Effector CD8-positive, alpha-beta T cell (primary cell): ENCODE measurements at places on chromosomes 4 and X.

- no peak for DNase-seq
Measured at GRCh38 chrX:13121020-13121555, 76.7 kb upstream of the FAM9C start.

DNA sequence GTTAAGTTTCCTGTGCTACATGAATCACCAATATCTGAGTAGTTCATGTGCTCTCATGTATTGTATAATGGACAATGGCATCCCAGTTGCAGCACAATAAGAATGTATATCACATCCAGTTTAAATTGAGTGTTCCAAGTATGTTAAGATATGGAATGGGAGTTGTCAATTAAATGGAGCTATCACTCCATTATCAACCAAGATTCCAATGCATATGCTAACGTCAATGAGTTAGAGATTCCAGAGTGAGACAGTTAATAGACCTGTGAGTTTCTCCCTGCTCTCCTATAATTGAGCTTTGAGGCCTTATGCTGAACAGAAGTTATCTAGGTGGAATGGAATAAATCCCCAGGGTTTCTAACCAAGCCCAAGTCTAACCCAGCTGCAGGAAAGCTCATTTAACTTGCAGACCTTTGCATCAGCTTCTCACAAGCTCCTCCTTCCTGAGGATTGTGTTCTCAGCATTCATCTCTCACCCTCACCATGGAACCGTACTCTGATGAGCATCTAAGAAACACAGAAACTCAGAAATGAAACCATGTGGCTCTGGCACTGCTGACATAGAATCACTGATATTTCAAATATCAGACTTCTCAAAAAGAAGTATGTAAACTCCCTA, 84.8 kb downstream of the TIGD2 start:
- DNase-seq: no peak

GRCh38 chr4:19791422-19792123, 460.1 kb upstream of the SLIT2 start:
- no peak for DNase-seq

DNA sequence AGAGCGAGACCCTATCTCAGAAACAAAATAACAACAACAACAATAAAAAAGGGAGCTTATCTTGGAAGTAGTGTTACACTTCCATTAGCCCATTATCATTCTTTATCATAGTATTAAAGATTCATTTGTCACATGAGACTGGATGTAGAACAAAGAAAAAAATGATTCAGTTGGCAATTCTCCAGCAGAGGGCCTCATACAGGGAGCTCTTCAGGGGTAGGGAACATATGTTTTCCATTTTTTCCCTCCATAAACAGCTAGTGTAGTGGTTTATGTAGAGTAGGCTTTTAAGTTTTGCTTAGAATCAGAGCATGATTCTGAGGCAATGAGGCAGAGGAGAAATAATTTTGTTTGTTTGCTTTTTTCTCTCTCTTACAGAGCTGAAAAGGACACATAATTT, 5.8 kb downstream of the CPE start:
- DNase-seq: no peak

DNA sequence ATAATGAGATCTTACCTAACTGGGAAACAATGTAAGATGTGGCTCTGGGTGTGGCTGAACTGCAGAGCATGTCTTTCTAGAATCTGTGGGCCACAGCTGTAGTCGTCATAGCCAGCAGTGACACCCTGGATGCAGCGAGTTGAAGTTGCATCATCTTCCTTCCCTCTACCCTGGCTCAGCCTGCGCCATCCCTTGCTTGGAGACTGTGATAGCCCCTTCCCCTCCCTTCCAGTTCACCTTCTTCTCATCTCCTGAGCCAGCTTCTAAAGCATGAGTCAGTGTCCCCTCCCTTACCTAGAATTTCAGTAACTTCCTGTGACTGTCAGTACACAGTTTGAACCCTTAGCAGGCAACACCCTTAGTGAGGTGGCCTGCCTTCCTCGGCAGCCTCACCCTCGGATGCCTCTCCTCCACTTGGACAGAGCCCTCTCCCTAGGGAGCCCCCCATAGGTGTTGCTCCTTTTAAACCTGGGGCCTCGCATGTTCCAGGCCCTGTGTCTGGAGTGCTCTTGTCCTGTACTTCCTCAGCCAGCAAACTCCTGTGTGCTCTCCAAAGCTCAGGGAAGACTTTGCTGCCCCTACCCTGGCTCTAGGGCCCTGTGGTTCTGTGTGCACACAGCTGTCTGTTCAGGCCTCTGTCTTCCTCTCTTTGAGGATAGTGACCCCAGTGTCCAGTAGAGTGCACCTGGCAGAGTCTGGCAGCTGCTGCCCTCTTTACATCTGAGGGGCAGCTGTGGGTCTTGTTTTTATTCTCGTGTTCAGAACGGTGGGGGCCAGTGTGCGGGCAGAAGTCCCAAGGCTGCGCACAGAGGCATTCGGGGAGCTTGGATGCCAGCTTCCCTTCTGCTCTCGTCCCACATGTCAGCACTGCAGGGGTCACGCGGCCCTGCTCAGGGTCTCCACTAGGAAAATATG, 43.7 kb upstream of the TADA2B start:
- no peak for DNase-seq

DNA sequence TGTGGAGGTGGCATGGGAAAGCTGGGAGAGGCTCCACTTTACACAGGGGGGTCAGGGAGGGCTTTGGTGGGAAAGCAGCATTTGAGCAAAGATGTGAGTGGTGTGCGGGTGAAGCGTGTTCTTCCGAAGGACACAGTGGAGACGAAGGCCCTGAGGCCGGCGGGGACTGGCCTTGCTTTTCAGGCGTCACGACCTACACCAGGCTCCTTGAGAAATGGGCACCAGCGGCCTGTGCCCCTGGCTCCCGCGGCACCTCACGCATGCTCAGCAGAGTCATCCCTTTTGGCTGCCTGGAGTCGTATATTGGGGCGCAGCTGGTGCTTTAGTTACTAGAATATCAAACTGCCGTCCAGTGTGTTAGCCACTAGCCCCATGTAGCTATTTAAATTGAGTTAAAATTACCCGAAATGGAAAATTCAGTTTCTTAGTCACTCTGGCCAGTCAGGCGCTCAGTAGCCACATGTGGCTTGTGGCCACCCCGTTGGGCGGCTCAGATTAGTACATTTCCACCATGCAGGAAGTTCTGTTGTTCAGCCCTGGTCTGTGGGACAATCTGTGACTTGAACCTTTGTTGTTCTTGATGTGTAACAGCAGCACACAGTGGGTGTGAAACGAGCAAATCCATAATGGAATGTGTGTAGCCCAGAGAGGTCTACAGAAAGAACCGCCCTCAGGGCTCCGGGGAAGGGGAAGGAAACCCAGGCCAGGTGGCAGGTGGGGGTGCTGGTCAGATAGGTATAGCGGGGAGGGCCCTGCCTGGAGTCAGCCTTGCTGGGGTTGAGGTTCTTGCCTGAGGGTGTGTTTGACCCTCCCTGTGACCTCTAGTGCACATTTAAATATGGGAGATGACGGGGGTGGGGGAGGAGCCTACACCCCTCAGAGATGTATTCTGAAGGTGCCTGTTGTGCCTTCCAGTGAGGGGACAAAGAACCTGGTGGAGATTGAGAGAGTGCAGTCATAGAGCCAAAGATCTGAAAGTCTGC, 30.4 kb downstream of the TBC1D14 start:
- no peak for DNase-seq

DNA sequence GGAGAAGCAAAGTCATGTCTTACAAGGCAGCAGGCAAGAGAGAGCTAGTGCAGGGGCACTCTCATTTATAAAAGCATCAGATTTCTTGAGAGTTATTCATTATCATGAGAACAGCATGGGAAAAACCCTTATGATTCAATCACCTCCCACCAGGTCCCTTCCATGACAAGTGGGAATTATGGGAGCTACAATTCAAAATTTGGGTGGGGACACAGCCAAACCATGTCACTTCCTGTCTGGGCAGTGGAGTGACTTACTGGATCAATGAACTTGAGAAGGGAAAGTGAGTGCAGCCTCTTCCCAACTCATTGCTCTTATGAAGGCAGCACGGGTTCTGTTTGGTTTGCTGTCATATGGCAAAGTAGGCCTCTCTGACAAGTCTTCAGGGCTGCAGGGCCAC, 261.8 kb upstream of the TAPT1 start:
- DNase-seq: no peak

DNA sequence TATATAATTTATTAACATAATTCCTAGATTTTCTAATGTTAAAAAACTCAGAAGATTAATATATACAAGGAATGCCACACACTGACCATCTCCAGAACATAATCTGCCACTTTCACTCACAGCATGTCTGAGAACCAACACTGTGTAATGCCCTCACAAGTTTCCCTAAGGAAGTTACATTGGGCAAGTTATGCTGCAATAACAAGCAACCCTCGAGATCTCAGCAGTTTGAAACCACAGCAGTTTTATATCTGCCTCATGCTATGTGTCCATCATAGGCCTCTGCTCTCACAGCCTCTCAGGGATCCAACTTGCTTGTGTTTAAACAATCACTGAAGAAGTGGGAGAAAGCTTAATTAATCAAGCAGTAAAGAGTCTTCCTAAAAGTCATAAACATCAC, 250.0 kb upstream of the SLC7A11 start:
- DNase-seq: no peak

DNA sequence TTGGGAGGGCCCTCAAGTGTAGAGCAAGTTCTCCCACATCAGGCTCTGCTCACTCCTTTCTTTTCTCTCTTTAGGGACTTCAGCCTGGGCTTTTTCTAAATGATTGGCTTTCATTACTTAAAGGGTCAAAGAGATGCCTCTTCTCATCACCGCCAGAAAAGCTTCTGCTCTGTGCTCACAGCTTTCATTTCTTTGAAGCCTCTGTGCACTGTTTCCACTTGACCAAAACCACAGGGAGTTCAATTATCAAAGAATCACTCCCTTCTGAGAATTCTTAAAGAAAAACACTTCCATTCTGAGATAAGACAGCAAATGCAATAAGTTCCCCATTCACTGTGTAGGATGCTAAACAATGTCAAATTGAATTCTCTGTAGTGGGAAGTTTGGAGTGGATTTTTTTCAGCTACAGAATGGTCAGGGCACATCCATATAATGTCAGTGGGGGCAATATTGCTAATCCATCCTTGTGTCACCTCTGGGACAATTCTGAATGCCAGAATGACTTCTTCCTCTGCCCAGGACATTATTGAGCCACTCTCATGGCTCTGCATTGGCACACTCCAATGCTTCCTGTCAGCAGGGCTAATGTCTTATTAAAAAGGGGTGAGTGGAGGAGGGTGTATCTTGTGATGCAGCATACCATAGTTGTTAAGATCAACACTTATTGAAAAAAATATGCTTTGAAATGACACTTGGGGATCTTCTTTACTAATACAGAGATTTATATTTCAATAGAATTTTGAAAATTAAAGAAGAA, 217.6 kb downstream of the SNCA start:
- DNase-seq: no peak

DNA sequence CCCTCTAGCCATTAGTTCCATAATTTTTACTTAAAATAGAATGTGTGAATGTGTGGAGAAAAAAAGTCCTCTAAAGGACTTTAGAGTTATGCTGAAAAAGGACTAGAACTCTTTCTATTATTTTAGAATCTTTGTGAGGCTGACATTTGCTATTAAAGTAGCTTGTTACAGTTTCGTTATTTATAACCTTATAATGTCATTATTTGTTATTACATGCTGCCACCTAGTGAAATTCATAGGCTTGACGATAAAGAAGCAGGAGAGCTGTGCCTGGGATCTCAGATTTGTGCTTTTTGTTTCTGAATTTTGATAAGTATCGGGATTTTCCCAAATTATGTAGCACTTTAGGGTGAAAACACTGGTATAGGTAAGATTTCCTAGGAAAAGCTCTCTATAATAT, 38.5 kb upstream of the TAPT1 start:
- no peak for DNase-seq
